ENCODE measurements at places on chromosomes 12 and 14.

DNA sequence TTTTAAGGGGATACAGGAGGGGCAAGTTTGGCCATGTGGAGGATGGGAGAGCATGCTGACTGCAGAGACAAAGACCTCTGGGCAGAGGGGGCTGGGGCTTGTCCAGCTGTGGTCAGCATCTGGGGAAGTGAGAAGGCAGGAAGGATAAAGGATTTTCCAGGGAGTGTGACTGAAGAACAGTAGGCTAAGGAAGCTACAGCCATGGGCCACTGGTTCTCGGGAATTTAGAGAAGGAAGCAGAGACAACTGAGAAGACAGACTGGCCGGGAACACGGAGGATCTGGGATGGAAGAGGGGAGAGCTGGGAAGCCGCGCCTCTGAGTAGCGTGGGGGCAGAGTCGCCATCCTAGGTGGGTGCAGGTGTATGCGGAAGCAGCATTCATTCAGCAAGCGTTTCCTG lies 7.0 kb upstream of the PGAM5 start:
- DNase-seq = no peak

DNA sequence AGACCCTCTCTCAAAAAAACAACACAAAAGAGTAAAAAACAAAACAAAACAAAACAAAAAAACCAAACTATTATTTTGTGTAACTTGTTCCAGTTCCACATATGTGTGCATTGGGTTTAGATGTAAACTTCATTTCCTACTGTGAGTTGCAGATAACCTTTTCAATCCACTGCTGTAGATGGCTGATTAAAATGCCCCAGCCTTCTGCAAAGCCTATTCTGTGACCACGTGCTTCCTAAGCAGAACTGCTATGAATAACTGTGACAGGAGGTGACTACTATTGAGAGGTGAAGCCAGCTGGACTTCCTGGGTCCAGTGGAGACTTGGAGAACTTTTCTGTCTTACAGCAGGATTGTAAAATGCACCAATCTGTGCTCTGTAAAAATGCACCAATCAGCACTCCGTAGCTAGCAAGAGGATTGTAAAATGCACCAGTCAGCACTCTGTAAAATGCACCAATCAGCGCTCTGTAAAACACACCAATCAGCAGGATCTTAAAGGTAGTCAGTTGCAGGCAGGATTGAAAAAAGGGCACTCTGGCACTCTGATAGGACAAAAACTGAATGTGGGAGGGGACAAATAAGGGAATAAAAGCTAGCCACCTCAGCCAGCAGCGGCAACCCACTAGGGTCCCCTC lies 10.3 kb upstream of the ELK3 start:
- no peak for DNase-seq

DNA sequence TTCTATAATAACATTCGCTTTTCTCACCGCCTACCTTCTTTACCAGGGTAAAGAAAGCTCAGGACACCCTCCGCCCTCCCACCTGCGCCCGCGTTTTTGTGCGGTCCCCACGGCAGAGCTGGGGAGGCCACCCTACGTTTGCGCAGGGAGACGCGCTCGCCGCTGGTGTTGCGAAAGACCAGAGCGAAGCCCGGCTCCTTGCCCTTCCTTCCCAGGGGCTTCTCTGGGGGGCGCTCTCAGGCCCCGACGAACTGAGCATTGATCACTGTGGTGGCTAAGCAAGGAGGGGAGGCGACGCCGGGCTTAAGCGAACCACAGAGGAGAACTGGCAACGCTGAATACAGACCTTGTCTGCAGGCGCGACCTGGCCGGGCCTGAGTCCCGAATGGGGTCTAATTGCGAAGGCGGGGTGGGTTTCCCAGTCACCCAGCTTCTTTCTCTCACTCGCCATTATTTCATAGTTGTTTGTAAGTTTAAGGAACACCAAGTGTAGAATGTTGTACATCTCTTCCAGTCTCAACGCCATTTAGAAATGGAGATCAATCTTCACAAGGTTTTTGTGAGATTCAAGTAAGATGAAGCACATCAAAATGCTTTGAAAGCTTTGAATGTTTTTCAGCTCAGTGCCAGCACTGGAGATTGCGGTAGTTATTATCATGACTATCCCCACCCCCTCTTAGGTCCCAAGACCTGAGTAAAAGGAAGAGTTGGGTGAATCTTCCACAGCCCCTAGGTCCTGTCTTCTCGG lies 1.7 kb upstream of the NKX2-1 start:
- DNase-seq = no peak

GRCh38 chr12:115362339-115362976 lies 678.5 kb upstream of the TBX3 start:
- no peak for DNase-seq

DNA sequence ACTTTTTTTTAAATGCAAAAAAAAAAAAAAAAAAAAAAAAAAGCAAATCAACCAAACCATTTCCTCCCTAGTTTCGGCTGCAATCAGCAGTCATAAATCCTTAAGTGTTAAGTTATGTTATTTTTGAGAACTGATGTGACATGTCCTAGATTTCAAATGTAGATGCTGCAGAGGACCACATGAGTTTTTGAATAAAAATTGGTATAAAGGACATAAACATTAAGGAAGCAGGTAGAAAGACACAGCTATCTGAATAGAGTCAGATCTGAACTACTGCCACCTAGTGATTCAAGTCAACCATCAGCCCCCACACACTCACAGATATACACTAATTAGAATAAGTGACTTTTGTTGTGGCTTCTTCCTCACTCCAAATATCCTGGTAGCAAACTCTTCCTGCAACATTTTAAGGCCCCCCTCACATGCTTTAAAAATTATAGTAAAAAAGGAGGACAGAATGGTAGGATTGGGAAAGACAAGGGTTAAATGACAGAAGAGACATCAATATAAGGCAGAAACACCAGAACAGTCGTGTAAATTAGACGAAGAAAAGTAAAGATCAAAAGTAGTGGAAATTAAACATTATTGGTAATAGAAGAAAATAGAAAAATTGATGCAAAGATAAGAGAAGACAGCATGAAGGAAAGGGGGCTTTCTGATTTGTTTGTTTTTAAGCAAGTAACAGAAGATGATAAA lies 394.5 kb upstream of the ATP2B1 start:
- no peak for DNase-seq
